ENCODE measurements at places on chromosomes 1 and 21. TPM values are rescaled to one million over a fixed set of nuclear protein-coding genes. Genes with fewer than 3 reads are reported as not detected.

Gene OR2T35
- not detected for total RNA-seq

Gene OR14I1
- not detected for total RNA-seq

Gene C1orf94
- not detected for total RNA-seq

Gene SNAP47
- 41.6 TPM for total RNA-seq

Gene STMN1
- 472 TPM for total RNA-seq

Gene TP53BP2
- total RNA-seq: 75.3 TPM

Gene CLCA1
- total RNA-seq: not detected

DNA sequence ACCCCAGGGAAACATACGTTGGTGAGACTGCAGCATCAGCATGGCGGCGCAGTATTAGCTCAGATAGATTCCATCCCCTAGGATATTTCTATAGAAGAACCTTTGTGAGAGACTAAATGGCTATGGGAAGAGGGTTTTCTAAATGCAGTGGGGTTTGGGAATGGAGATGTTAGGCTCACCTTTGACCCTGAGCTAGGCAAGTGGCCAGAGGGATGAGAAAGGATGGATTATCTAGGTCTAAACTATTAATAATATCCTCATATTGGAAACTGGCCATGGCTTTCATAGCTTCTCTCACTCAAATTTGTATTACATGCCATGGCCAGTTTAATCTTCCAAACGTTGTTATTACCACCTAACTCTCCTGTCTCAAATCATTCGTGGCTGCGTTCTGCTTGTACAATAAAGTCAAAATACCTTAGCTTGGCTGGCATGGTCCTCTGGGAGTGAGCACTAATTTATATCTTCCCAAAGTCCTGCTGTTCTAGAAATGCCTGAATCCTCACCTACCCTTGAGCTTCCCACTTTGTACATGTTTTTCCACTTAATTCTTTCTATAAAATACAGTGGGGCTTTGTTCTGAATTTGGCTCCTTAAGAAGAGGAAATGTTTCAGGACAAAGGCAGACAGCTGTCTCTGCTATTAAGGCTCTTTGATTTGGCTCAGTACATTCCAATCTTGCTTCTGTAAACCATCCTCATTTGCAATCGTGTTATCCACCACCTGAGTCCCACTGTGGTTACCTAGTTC is 31.0 kb upstream of the COG2 start:
- H3K4me3 ChIP-seq: no peak overlapping the region
- no peak for DNase-seq
- no peaks in the 10 kb centered on the region for H3K36me3 ChIP-seq
- H3K27ac ChIP-seq: no peak overlapping the region

- peaks cover 33% of the 10 kb centered on the region for H3K27me3 ChIP-seq
- H3K27ac ChIP-seq: no peak overlapping the region
- no peaks in the 10 kb centered on the region for H3K4me1 ChIP-seq
- peaks cover 1% of the 10 kb centered on the region for H3K36me3 ChIP-seq
These were observed 48.8 kb downstream of the RNF220 start for GRCh38 chr1:44453798-44454349.

- peaks cover 2% of the 10 kb centered on the region for H3K36me3 ChIP-seq
- no peaks in the 10 kb centered on the region for H3K4me1 ChIP-seq
- no peak for DNase-seq
- H3K27ac ChIP-seq: no peak overlapping the region
These were observed 4.4 kb downstream of the LYPD8 start for GRCh38 chr1:248751142-248751541.

DNA sequence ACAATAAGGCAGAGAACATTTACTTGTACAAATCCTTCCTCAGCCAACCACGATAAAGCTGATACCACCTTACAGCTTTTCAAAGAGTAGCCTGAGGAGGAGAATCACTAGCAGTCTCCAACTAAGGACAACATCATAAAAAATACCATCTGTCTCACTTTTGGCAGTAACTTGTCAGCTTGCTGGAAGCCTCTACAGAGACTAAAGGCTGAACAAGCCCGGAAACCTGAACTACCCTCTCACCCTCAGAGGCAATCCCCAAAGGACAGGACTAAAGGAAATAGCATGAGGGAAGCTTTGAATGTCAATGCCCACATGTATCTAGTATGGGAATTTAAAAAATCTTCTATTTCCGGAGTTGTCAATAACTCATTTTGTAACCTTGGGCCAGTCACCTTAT is 10.6 kb downstream of the SRSF4 start:
- H3K4me3 ChIP-seq: no peak overlapping the region
- H3K27ac ChIP-seq: peak overlapping the region; percentile 83
- DNase-seq: no peak
- peaks cover 44% of the 10 kb centered on the region for H3K4me1 ChIP-seq

GRCh38 chr21:35565204-35565611 is 495.1 kb downstream of the SETD4 start:
- peaks cover 3% of the 10 kb centered on the region for H3K4me1 ChIP-seq
- no peak overlapping the region for H3K27ac ChIP-seq
- peaks cover 9% of the 10 kb centered on the region for H3K27me3 ChIP-seq
- no peak overlapping the region for H3K4me3 ChIP-seq
- H3K36me3 ChIP-seq: no peaks in the 10 kb centered on the region
- DNase-seq: no peak

- no peak for DNase-seq
- H3K36me3 ChIP-seq: no peaks in the 10 kb centered on the region
- H3K27ac ChIP-seq: peak overlapping the region; percentile 99
- H3K27me3 ChIP-seq: no peaks in the 10 kb centered on the region
These were observed 60.7 kb downstream of the FAAP20 start for GRCh38 chr1:2133879-2134215.

GRCh38 chr1:21205416-21205815 is 28.7 kb upstream of the EIF4G3 start:
- H3K36me3 ChIP-seq: no peaks in the 10 kb centered on the region
- no peak overlapping the region for H3K27ac ChIP-seq
- H3K4me3 ChIP-seq: no peak overlapping the region
- H3K27me3 ChIP-seq: no peaks in the 10 kb centered on the region
- DNase-seq: no peak

GRCh38 chr1:184302346-184302745 is 84.5 kb upstream of the C1orf21 start:
- peaks cover 11% of the 10 kb centered on the region for H3K36me3 ChIP-seq
- no peaks in the 10 kb centered on the region for H3K27me3 ChIP-seq
- H3K27ac ChIP-seq: no peak overlapping the region

DNA sequence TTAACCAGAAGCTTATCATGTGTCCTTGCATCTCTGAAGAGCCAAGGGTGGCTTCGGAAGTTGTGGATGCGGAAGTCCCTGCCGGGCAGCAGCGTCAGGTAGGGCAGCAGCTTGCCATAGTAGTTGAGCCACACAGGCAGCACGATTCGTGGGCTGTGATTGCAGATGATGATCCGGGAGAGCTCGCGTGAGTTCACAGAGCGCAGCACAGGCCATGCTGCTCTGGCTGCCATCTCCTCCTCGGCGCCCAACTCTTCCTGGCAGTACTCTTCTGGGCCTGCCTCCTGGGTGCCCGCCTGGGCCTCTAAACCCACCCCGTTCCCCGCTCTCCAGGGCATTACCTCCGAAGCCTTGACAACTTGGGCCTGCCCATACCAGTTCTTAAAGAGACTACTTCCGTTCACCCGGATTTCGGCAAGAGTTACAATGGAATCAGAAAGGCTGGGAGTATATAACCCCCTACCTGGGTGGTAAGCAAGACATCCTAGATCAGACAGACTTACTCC is at the start of gene VHLL:
TSS of gene VHLL (minus strand) at position 456 of the 506 bp plus-strand sequence. CDS start at position 338, 118 bp downstream.
- peaks cover 9% of the 10 kb centered on the region for H3K4me1 ChIP-seq
- no peak for DNase-seq
- H3K27me3 ChIP-seq: no peaks in the 10 kb centered on the region
- H3K27ac ChIP-seq: no peak within 1 kb of the TSS

- no peaks in the 10 kb centered on the region for H3K36me3 ChIP-seq
- H3K27me3 ChIP-seq: no peaks in the 10 kb centered on the region
- H3K27ac ChIP-seq: no peak overlapping the region
- H3K4me1 ChIP-seq: peaks cover 11% of the 10 kb centered on the region
- DNase-seq: no peak
These were observed 7.3 kb upstream of the FGGY start for GRCh38 chr1:59289570-59289969.

- no peaks in the 10 kb centered on the region for H3K36me3 ChIP-seq
- no peak overlapping the region for H3K27ac ChIP-seq
- H3K4me3 ChIP-seq: no peak overlapping the region
- no peak for DNase-seq
- H3K27me3 ChIP-seq: peaks cover 6% of the 10 kb centered on the region
These were observed 5.3 kb upstream of the CELSR2 start for GRCh38 chr1:109243860-109244552.

DNA sequence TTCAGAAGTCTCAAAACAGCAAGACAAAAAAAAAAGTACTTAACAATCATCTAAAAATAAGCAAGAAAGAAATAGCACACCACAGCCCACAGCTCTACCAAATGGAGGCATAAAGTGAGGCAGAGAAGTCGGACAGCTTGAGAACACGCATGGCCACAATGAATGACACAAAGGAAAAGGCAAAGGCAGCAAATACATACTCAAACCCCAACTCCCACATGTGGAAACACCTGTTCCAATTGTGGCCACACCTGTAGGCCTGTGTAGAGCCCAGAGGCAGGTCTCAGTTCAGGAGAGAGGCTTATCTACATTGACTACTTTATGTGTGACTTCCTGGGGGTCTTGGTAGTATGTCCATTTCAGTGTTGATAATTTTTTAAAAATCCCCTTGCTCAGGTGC is 543.5 kb downstream of the LMO4 start:
- no peaks in the 10 kb centered on the region for H3K36me3 ChIP-seq
- DNase-seq: no peak
- no peaks in the 10 kb centered on the region for H3K27me3 ChIP-seq
- no peaks in the 10 kb centered on the region for H3K4me1 ChIP-seq

- peak; percentile 49 for DNase-seq
- H3K4me1 ChIP-seq: peaks cover 35% of the 10 kb centered on the region
- no peaks in the 10 kb centered on the region for H3K27me3 ChIP-seq
- peak overlapping the region; percentile 38 for H3K4me3 ChIP-seq
- H3K27ac ChIP-seq: peak overlapping the region; percentile 85
- no peaks in the 10 kb centered on the region for H3K36me3 ChIP-seq
These were observed 15.2 kb upstream of the GPR153 start for GRCh38 chr1:6275826-6276782.

DNA sequence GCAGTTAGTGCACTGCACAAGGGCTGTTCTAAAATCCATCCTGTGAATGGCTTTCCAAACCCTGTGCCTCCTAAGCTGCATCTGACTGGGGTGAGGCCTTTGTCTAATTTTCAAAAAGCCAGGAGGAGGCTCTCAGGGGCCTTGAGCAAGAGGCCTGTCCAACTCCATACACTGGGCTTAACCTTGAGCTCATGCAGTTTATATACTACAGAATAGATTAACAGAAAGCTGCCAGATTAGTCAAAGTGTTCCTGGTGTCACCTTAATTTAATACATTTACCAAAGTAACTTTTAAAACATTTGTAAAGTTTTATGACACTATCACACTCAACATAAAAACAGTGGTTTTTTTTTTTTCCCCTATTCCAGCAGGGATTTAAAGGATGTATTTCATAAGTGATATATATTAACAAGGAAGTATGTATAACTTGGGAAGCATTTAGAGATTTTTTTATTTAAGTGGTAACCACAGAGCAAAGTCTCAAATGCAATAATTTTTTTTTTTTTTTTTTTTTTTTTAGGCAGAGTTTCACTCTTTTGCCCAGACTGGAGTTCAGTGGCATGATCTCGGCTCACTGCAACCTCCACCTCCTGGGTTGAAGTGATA is 23.3 kb downstream of the CTH start:
- H3K36me3 ChIP-seq: peaks cover 18% of the 10 kb centered on the region
- no peaks in the 10 kb centered on the region for H3K27me3 ChIP-seq
- peaks cover 6% of the 10 kb centered on the region for H3K4me1 ChIP-seq
- H3K4me3 ChIP-seq: no peak overlapping the region
- DNase-seq: no peak
- H3K27ac ChIP-seq: no peak overlapping the region

DNA sequence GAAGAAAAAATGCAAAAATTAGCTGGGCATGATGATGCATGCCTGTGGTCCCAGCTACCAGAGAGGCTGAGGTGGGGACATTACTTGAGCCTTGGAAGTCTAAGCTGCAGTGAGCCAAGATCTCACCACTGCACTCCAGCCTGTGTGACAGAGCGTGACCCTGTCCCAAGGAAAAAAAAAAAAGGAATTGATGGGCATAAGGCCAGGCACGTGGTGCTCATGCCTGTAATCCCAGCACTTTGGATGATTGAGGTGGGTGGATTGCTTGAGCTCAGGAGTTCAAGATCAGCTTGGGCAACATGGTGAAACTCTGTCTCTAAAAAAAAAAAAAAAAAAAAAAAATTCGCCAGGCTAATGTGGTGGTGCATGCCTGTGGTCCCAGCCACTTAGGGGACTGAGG is 55.8 kb upstream of the ATP2B4 start:
- H3K4me3 ChIP-seq: no peak overlapping the region
- H3K27ac ChIP-seq: no peak overlapping the region
- no peaks in the 10 kb centered on the region for H3K36me3 ChIP-seq
- H3K27me3 ChIP-seq: no peaks in the 10 kb centered on the region
- H3K4me1 ChIP-seq: peaks cover 33% of the 10 kb centered on the region
- no peak for DNase-seq

- H3K27ac ChIP-seq: no peak overlapping the region
- no peak for DNase-seq
- no peaks in the 10 kb centered on the region for H3K4me1 ChIP-seq
- H3K36me3 ChIP-seq: peaks cover 26% of the 10 kb centered on the region
- no peaks in the 10 kb centered on the region for H3K27me3 ChIP-seq
- H3K4me3 ChIP-seq: no peak overlapping the region
These were observed 21.9 kb downstream of the NVL start for GRCh38 chr1:224308064-224308463.

GRCh38 chr1:167221126-167221737 is 546 bp downstream of the POU2F1 start:
- H3K27ac ChIP-seq: peak overlapping the region; percentile 93
- H3K27me3 ChIP-seq: peaks cover 2% of the 10 kb centered on the region
- DNase-seq: peak; percentile 39
- H3K36me3 ChIP-seq: no peaks in the 10 kb centered on the region

- H3K36me3 ChIP-seq: no peaks in the 10 kb centered on the region
- H3K27me3 ChIP-seq: no peaks in the 10 kb centered on the region
- peak overlapping the region; percentile 99 for H3K27ac ChIP-seq
- peaks cover 40% of the 10 kb centered on the region for H3K4me1 ChIP-seq
- H3K4me3 ChIP-seq: peak overlapping the region; percentile 93
These were observed 1.6 kb downstream of the DDI2 start for GRCh38 chr1:15618655-15619525.

DNA sequence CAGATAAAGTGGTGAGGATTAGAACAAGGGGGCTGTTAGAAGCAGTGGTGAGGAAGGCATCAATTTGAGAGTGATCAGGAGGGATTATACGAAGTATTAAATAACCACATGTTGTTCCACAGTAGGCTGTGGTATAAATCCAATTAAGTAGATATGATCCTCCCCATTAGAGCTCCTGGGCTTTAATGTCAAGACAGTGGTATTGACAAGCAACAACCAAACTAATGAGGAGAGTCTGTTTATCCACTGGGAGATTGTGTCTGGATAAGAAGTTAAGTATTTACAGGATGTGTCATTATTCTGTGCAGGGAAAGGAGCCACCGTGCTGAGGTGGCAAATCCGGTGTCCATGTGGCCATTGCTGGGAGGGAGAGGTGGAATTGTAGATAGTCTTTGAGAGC is 5.8 kb downstream of the ACTN2 start:
- peaks cover 43% of the 10 kb centered on the region for H3K27me3 ChIP-seq
- no peak for DNase-seq
- no peak overlapping the region for H3K4me3 ChIP-seq
- H3K27ac ChIP-seq: no peak overlapping the region
- H3K4me1 ChIP-seq: peaks cover 11% of the 10 kb centered on the region
